ENCODE measurements at places on chromosomes 1 and 21. TPM values are rescaled to one million over a fixed set of nuclear protein-coding genes. Genes with fewer than 3 reads are reported as not detected.

DNA sequence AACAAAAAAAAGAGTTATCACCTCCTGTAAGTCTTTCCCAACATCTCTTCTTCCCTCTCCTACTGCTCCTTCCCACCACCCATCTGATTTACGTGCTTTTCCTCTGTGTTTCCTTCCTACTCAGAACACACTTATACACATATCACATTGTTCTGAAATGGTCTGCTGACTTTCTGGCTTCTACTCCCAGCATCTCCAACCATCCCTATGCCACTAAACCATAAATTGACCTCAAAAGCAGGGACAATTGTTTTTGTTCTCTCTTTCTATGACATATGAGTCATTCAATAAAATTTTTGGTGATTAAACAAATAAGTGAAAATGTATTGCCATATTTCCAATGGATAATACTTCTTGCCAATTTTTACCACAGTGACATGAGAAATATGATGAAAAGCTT is 8.2 kb downstream of the GOLPH3L start:
- H3K4me3 ChIP-seq: no peak overlapping the region
- peaks cover 56% of the 10 kb centered on the region for H3K36me3 ChIP-seq
- DNase-seq: no peak
- no peaks in the 10 kb centered on the region for H3K27me3 ChIP-seq
- H3K27ac ChIP-seq: peak overlapping the region; percentile 46

Gene VTCN1
- not detected for polyA plus RNA-seq

GRCh38 chr1:6614929-6615785 is 1.6 kb downstream of the PHF13 start:
- peak overlapping the region; percentile 66 for H3K4me3 ChIP-seq
- H3K36me3 ChIP-seq: peaks cover 11% of the 10 kb centered on the region
- H3K27me3 ChIP-seq: no peaks in the 10 kb centered on the region
- peaks cover 11% of the 10 kb centered on the region for H3K4me1 ChIP-seq
- peak; percentile 22 for DNase-seq

- H3K4me3 ChIP-seq: no peak overlapping the region
- no peak for DNase-seq
- H3K36me3 ChIP-seq: peaks cover 13% of the 10 kb centered on the region
Observed at GRCh38 chr1:198320759-198321158, 164.0 kb downstream of the NEK7 start.

GRCh38 chr1:11227106-11228077 is 35.0 kb downstream of the MTOR start:
- peak overlapping the region; percentile 72 for H3K27ac ChIP-seq
- no peaks in the 10 kb centered on the region for H3K27me3 ChIP-seq
- H3K4me1 ChIP-seq: peaks cover 33% of the 10 kb centered on the region

Gene MCOLN2
- 2.7 TPM for polyA plus RNA-seq

GRCh38 chr1:156766298-156767100 is 836 bp upstream of the PRCC start:
- H3K4me1 ChIP-seq: peaks cover 37% of the 10 kb centered on the region
- H3K36me3 ChIP-seq: peaks cover 20% of the 10 kb centered on the region
- H3K4me3 ChIP-seq: no peak overlapping the region
- no peak for DNase-seq

DNA sequence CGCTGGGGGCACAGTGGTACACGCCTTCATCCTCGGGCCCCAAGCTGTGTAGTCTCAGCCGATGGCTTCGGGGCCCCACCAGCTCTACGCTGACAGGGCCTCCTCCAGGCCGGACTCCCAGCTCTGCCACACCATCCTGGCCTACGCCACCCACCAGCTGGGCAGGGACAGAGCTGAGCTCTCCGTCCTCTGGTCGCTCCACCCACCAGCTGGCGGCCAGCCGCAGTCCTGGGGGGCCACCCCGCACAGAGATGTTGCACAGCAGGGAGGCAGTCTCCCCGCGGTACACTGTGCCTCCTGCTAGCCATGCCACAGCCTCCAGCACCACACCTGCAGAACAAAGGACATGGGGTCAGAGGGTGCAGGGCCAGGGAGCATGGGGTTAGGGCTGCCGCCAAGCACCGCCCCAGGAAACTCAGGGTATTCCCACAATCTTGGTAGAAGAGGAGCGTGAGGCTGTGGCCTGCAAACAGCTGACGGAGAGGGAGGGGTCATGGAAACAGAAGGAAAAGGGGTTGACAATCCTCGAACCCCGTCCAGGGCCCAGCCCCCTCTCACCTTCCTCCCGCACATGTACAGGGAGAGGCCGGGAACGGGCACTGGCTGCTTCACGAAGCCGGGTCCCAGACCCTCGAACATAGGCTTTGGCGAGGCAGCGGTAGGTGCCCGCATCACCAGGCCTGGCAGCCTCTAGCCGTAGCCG is 5.9 kb downstream of the IGSF8 start:
- no peaks in the 10 kb centered on the region for H3K36me3 ChIP-seq
- no peaks in the 10 kb centered on the region for H3K27me3 ChIP-seq
- peaks cover 25% of the 10 kb centered on the region for H3K4me1 ChIP-seq
- H3K4me3 ChIP-seq: no peak overlapping the region
- no peak for DNase-seq

DNA sequence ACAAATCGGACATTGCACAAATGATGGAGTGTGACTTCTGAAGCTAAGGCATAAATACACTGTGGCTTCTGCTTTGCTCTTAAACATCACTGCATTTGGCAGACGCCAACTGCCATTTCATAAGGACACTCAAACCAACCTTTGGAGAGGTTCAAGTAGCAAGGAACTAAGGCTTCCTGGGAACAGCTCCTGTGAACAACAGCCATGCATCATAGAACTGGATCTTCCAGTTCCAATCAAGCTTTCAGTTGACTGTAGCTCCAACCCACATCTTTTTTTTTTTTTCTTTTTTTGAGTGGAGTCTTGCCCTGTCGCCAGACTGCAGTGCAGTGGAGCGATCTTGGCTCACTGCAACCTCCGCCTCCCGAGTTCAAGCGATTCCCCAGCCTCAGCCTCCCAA is 10.7 kb upstream of the HUNK start:
- H3K27me3 ChIP-seq: peaks cover 9% of the 10 kb centered on the region
- no peak for DNase-seq
- no peak overlapping the region for H3K27ac ChIP-seq
- no peaks in the 10 kb centered on the region for H3K4me1 ChIP-seq

GRCh38 chr1:103108376-103109150 is at the start of gene COL11A1:
Gene COL11A1 (minus strand): TSS chr1:103108522. CDS start chr1:103108178, 344 bp downstream.
- H3K4me3 ChIP-seq: peak within 1 kb of the TSS; percentile 26
- peaks cover 16% of the 10 kb centered on the region for H3K27me3 ChIP-seq
- DNase-seq: no peak
- no peak within 1 kb of the TSS for H3K27ac ChIP-seq
- peaks cover 16% of the 10 kb centered on the region for H3K4me1 ChIP-seq

DNA sequence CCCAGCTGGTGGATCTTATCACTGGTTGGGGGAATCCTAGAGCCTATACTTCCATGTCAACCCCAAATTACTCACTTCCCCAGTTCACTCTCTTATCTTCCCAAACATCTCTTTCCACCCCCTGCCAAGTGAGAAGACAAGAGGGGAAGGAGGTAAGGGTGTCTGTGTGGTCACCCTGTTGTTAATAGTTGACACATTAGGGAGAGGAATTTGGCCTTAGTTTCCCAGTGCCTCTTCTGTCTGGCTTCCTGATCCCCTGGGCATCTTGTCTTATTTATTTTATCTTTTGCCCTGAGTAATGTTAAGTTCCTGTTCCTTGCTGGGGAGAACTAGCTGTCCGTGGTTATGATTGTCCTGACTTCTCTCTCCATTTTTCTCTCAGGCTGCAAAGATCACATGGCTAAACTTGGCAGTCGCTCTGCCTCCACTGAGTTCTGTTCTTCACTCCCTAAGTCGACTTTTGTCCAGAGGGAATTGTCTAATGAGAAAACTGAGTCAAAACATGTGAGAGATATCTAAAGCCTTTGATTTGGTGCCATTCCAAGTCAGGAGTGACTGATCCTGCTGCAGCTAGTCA is 157.1 kb upstream of the SYT6 start:
- H3K27me3 ChIP-seq: no peaks in the 10 kb centered on the region
- no peaks in the 10 kb centered on the region for H3K4me1 ChIP-seq
- H3K4me3 ChIP-seq: no peak overlapping the region
- no peak overlapping the region for H3K27ac ChIP-seq
- no peak for DNase-seq
- H3K36me3 ChIP-seq: no peaks in the 10 kb centered on the region

DNA sequence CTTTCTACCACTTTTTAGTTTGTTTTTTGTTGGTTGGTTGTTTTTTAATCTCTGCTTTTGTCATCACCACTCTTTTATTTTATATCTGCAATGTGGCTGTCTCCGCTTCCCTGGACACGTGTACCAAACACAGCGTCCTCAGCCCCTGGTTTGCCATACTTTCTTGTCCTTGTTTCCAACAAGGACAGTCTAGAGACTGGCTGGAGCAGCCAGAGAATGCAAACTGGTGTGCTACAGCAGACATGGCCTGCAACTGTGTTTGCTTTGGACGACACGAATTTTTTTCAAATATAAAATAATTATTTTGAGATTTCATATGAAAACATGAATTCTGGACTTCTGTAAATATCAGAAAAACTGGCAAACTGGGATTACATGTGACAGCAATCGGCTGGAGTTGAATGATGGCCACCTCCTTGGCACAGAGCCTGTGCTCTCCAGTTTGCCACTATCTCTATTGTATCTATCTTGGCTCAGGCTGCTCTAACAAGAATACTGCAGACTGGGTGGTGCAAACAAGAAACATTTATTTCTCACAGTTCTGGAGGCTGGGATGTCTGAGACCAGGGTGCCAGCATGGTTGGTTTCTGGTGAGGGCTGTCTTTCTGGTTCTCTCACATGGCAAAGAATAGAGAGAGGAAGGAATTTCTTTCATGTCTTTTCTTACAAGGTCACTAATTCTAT is 34.6 kb upstream of the POU2F1 start:
- no peak overlapping the region for H3K4me3 ChIP-seq
- H3K27ac ChIP-seq: no peak overlapping the region
- peaks cover 10% of the 10 kb centered on the region for H3K27me3 ChIP-seq
- DNase-seq: no peak
- no peaks in the 10 kb centered on the region for H3K36me3 ChIP-seq

GRCh38 chr21:42892582-42892930 is 553 bp upstream of the NDUFV3 start:
- H3K4me3 ChIP-seq: peak overlapping the region; percentile 89
- no peaks in the 10 kb centered on the region for H3K27me3 ChIP-seq
- DNase-seq: no peak
- peaks cover 9% of the 10 kb centered on the region for H3K36me3 ChIP-seq

Gene CD1E
- polyA plus RNA-seq: not detected

- H3K4me3 ChIP-seq: no peak overlapping the region
- peaks cover 9% of the 10 kb centered on the region for H3K4me1 ChIP-seq
- no peak overlapping the region for H3K27ac ChIP-seq
- H3K36me3 ChIP-seq: no peaks in the 10 kb centered on the region
- DNase-seq: no peak
- H3K27me3 ChIP-seq: peaks cover 3% of the 10 kb centered on the region
Observed at GRCh38 chr1:223706077-223706973, 6.0 kb upstream of the CAPN2 start.

- H3K27me3 ChIP-seq: peaks cover 47% of the 10 kb centered on the region
- H3K36me3 ChIP-seq: no peaks in the 10 kb centered on the region
- peak within 1 kb of the TSS; percentile 85 for H3K4me3 ChIP-seq
- H3K4me1 ChIP-seq: peaks cover 20% of the 10 kb centered on the region
- DNase-seq: peak; percentile 26
Observed at GRCh38 chr1:78045926-78046778, at the start of gene GIPC2. Gene GIPC2 (plus strand): TSS chr1:78045966. CDS start chr1:78046095, 129 bp downstream.

- peaks cover 6% of the 10 kb centered on the region for H3K27me3 ChIP-seq
- H3K4me3 ChIP-seq: peak overlapping the region; percentile 75
- peaks cover 2% of the 10 kb centered on the region for H3K36me3 ChIP-seq
- no peak for DNase-seq
- H3K4me1 ChIP-seq: peaks cover 14% of the 10 kb centered on the region
Observed at GRCh38 chr1:19643121-19643520, 990 bp upstream of the NBL1 start.

DNA sequence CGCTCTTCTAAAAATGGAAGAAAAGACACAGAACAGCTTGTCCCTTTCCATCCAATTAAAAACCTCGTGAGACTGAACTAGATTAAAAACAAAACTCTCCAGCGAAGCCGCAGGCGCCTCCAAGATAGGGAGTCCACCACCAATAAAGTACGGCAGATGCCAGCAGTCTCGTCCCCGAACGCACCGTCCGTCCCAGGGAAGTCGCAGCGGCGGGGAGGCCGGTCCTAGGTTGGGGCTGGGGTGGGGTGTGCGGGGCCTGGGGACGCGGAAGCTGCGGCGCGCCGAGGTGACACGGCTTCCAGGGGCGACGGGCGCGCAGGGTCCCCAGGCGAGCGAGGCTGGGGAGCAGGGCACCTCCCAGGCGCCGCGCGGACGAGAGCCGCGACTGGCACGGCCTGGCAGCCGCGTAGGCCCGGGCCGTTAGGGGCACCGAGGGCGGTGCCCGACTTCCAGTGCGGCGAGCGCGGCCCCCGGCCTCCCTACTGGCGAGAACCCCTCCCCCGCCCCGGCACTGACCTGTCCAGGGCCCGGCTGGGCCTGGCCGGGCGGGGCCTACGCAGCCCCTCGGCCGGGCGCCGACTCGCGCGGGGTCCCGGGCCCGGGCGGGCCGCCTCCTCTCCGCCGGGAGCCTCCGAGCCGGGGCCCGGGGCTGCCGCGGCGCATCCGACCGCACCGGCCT is 28.3 kb upstream of the A3GALT2 start:
- H3K4me3 ChIP-seq: peak overlapping the region; percentile 88
- H3K36me3 ChIP-seq: no peaks in the 10 kb centered on the region
- peaks cover 57% of the 10 kb centered on the region for H3K4me1 ChIP-seq
- DNase-seq: peak; percentile 37
- no peaks in the 10 kb centered on the region for H3K27me3 ChIP-seq
- peak overlapping the region; percentile 81 for H3K27ac ChIP-seq

Gene ZSCAN20
- 0.80 TPM for polyA plus RNA-seq

GRCh38 chr1:3296326-3296725 is 158.1 kb upstream of the ARHGEF16 start:
- no peak for DNase-seq
- peaks cover 5% of the 10 kb centered on the region for H3K27me3 ChIP-seq
- H3K4me3 ChIP-seq: no peak overlapping the region
- H3K27ac ChIP-seq: no peak overlapping the region
- H3K4me1 ChIP-seq: no peaks in the 10 kb centered on the region

- no peaks in the 10 kb centered on the region for H3K4me1 ChIP-seq
- H3K36me3 ChIP-seq: peaks cover 2% of the 10 kb centered on the region
- H3K27me3 ChIP-seq: peaks cover under 1% of the 10 kb centered on the region
- H3K27ac ChIP-seq: no peak overlapping the region
- no peak overlapping the region for H3K4me3 ChIP-seq
Observed at GRCh38 chr1:245059806-245060424, 94.9 kb upstream of the KIF26B start.

Gene S100A8
- 1.0 TPM for polyA plus RNA-seq

Gene UBE2U
- polyA plus RNA-seq: not detected

Data from naive thymus-derived CD8-positive, alpha-beta T cell (primary cell).